ENCODE measurements at places on chromosomes 6 and 20.

DNA sequence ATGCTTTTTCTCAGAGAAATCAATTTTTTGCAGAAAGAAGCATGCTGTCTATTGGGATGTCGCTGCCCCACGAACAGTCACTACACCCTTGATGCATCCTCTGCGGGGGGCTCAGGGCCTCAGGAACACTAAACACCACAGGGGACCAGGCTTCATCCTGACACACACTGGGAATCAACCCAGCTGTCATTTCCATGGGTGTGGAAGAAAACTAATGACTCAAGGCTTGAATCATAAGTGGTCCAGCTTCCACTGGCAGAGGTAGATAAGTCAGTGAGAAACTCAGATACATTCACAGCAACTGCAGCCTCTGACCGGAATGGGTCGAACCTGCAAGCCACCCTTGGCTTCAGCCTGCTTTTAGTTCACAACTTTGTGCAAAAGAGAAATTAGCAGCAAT, 81.3 kb upstream of the SPTLC3 start:
- no peak for ATAC-seq

DNA sequence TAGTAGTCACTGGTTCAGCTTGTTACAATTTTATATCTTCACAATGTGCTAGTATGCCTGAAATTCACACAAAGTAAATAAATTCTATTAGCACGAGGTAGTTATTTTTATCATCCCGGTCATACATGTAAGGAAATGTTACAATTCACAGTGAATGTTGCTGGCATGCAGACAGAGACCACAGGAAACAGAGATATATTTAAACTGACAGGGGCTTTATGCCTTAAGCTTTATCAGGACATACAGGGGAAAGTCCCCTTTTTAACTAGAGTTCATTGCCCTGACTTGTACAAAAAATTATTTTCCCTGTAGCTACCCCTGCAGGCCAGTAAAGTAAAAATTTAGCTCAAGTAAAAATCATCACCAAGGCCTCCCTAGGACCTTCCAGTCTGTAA, 712.0 kb upstream of the NRSN1 start:
- no peak for ATAC-seq

GRCh38 chr6:28489366-28490204, 26.0 kb downstream of the GPX6 start:
- ATAC-seq: peak; percentile 83

DNA sequence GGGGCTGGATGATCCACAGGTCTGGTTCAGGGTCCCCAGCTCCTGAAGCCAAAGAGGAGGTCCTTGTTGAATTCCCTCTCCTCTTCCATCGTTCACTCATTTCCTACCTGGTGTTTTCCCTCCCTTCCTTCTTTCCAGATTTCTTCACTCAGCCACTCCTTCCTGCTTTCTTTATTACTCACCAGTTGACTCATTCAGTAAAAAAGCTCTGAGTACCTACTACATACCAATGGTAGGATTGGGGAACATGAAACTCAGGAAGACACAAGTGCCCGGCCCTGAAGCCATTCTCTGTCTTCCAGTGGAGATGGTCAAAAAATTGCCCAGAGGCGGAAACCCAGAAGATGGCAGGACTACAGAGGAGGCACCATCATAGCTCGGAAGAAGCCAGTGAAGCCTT, 11.9 kb upstream of the NSFL1C start:
- ATAC-seq: peak; percentile 14

GRCh38 chr20:63635431-63636141, 8.7 kb upstream of the GMEB2 start:
- ATAC-seq: peak; percentile 86
